ENCODE measurements at places on chromosomes 16 and 17.

DNA sequence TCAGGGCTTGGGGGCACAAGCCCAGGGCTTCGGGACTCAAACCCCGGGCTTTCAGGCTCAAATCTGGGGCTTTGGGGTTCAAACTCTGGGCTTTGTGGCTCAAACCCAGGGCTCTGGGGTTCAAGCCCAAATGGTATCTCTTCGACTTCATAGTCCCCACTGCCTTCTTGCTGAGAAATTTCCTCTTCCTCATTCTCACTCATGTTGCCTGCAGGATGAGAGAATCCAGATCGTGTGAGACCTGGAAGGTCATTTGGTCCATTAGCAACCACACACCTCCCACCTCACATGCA lies 576 bp downstream of the ZNF768 start:
- no peak for DNase-seq
- H3K4me3 ChIP-seq, result peak overlapping the region; percentile 94
- peaks cover 5% of the 10 kb centered on the region for H3K36me3 ChIP-seq
- peaks cover 18% of the 10 kb centered on the region for H3K4me1 ChIP-seq
- peaks cover 3% of the 10 kb centered on the region for H3K27me3 ChIP-seq

- no peak overlapping the region for H3K4me3 ChIP-seq
- H3K36me3 ChIP-seq, result peaks cover 21% of the 10 kb centered on the region
- H3K27ac ChIP-seq, result peak overlapping the region; percentile 77
- H3K27me3 ChIP-seq, result peaks cover 7% of the 10 kb centered on the region
- H3K4me1 ChIP-seq, result peaks cover 22% of the 10 kb centered on the region
These were observed 22.3 kb downstream of the BAIAP2 start for GRCh38 chr17:81057079-81057730.

- peaks cover 5% of the 10 kb centered on the region for H3K36me3 ChIP-seq
- DNase-seq, result no peak
- H3K27me3 ChIP-seq, result peaks cover 8% of the 10 kb centered on the region
- peaks cover 2% of the 10 kb centered on the region for H3K4me1 ChIP-seq
- no peak overlapping the region for H3K27ac ChIP-seq
These were observed 18.1 kb downstream of the ENDOV start for GRCh38 chr17:80432961-80433550.

DNA sequence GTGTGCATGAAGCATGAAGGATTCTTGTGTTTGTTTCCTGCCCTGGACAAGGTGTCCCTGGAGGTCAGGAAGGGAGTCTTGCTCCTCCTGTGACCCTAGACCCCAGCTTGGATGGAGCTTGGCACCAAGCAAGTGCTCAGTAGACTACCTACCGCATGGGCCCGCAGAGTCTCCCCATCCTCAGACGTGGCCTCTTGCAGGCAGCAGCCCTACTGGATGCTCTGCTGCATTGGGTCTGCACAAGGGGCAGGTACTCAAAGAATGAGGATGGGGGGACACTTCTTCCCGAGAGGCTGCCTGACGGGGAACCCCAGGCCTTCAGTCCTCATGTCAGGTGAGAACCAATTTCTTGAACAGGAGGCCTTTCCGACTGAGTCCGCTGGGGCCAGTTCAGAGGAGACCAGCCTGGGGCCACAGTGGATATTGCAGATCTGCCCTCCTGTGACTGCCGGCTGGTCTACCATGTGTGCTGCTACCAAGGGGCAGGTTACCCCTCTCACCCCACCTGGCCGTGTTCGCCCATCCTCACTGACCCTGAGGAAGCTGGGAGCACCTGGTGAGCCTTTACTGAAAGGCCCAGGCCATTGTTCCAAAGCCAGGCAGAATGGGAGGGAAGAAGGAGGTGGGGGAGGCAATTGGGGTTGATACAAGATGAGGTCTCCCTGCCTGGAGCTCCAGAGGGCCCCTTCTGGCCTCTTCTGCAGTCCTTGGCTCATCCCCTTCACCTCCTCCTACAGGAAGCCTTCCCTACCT lies 206.3 kb downstream of the RAB11FIP4 start:
- H3K36me3 ChIP-seq, result peaks cover 13% of the 10 kb centered on the region
- no peak overlapping the region for H3K4me3 ChIP-seq
- DNase-seq, result no peak

DNA sequence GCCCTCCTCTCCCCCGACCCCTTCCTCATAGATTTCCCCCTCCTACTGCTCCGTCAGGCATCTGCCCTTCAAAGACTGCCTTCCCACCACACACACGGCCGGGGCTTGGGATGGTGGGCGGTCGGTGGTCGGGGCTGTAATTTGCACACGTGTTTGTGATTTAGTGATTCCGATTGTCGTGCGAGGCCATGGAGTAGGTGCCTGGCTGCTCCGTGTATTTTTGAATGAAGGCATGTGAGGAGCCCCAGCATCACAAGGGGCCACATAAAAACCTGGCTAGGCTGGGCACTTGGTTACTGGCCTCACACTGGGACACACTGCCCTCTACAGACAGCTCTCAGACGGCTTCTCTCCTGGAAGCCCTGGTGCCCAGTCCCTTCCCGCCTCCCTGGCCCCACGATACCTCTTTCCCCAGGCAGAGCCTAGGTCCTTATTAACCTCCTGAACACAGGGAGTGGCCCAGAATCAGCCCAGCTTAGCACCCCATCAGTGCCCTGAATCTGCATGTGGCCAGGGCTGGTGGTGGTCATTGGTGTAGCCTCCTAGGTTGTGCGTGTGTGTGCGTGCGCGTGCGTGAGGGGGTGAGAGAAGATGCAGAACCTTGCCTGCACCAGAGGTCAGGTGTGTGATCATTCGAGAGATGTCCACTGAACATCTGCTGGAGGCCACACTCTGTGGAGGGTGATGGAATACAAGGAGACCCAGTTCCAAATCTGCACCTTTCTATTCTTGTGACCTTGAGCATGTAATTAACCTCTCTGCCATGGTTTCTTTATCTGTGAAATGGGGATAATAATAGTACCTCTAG lies 1.3 kb upstream of the SOCS1 start:
- H3K4me1 ChIP-seq, result peaks cover 4% of the 10 kb centered on the region
- H3K27me3 ChIP-seq, result peaks cover 11% of the 10 kb centered on the region
- no peaks in the 10 kb centered on the region for H3K36me3 ChIP-seq
- no peak overlapping the region for H3K27ac ChIP-seq

- H3K27ac ChIP-seq, result peak overlapping the region; percentile 67
- H3K4me3 ChIP-seq, result peak overlapping the region; percentile 93
- peaks cover 33% of the 10 kb centered on the region for H3K4me1 ChIP-seq
These were observed 674 bp downstream of the ZNF821 start for GRCh38 chr16:71883168-71883848.

DNA sequence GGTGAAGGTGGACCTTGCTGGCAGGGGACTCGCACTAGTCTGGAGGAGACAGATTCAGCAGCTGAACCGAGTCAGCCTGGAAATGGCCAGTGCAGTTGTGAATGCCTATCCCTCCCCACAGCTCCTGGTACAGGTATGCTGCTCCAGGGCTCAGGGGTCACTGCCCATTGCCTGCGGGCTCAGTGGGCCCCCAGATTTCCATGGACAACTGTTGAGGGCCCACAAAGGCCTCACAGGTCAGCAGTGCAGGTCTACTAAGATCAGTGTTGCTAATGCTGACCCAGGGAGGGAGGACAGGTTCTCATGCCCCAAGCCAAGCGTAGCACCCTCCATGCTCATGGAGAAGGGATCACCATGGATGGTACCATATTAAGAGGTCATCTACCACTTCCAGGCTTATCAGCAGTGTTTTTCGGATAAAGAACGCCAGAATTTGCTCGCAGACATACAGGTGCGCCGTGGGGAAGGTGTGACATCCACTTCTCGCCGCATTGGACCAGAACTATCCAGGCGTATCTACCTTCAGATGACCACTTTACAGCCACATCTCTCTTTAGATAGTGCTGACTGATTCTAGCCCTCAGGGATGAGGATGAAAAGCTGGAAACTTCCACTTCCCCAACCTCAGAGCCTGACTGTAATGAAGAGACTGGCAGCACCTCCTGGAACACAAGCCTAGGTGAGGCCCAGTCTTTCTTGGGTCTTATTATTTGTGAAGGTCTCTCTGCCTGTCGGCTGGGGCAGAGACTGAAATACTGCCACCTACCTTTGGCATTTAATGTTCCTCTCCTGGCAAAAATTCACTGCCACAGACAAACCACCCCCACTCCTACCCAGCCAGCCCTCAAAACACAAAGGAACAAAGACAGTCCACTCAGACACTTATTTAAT lies 7.6 kb downstream of the EME1 start:
- no peak for DNase-seq
- peaks cover under 1% of the 10 kb centered on the region for H3K4me1 ChIP-seq
- no peak overlapping the region for H3K4me3 ChIP-seq
- H3K27me3 ChIP-seq, result no peaks in the 10 kb centered on the region
- no peak overlapping the region for H3K27ac ChIP-seq

DNA sequence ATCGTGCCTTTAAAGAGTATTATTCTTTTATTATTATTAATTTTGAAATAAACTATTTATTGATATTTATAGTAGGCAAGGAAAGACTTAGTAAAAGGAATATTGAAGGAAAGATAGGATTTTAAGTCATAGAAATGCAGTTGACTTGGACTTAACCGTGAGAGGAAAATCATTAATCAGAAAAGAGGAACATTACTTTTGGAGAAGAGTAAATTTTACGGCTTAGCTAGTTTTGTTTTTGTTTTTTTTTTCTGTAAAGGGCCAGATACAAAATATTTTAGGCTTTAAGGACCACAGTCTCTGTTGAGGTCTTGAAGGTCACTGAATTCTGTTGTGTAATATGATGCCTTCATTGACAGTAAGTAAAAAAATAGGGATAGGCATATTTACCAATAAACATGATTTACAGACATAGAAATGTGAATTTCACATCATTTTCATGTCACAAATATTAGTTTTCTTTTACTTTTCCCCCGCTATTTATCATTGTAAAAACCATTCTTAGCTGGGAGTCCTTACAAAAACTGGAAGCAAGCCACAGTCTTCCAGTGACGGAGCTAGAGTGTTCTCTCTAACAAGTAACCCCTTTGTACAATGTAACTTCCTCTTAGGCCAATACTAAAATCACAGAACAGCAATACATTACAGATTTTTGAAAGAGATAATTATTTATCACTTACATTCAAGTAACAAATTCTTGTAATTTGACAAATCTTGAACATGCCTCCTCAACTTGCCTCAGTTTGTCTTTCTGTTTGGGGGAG lies 2.3 kb upstream of the KCNJ16 start:
- H3K27me3 ChIP-seq, result peaks cover 1% of the 10 kb centered on the region
- H3K4me3 ChIP-seq, result no peak overlapping the region
- H3K27ac ChIP-seq, result no peak overlapping the region

DNA sequence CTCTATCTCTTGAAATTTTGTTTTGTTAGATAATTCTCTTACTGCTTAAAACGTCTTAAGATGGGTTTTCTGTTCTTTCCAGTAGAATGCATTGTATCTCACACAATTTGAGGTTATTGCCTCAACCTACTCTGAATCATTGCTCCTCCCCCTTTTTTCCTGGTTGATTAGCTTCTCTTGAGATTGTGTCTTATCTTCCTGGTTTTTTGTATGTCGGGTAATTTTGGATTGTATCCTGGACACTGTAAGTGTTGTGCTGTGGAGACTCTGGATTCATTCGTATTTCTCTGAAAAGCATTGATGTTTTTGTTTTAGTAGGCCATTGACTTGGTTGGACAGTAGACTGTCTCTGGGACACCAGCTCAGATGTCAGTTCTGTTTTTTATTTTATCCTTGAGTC lies 26.1 kb downstream of the PRKCB start:
- H3K27ac ChIP-seq, result no peak overlapping the region
- peaks cover 31% of the 10 kb centered on the region for H3K4me1 ChIP-seq
- H3K27me3 ChIP-seq, result peaks cover 7% of the 10 kb centered on the region

DNA sequence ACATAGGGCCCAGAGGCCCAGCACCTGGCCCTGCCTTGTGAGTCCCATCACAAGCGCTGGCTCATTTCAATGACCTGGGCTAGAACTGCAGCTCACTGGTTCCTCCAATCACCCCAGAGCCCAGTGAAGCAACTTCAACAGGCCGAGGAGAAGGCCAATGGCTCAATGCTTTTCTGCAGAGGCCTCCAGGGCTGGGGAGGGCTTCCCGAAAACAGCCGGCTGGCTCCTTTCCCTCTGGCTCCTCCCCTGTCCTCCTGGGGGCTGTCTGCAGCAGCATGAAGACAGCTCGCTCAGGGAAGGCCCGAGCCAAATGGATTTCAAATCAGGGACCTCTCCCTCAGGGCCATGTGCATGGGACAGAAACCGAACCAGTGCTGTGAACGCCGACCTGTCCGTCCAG lies 121.6 kb downstream of the ZNF423 start:
- peaks cover 28% of the 10 kb centered on the region for H3K36me3 ChIP-seq
- DNase-seq, result no peak
- H3K4me3 ChIP-seq, result no peak overlapping the region

DNA sequence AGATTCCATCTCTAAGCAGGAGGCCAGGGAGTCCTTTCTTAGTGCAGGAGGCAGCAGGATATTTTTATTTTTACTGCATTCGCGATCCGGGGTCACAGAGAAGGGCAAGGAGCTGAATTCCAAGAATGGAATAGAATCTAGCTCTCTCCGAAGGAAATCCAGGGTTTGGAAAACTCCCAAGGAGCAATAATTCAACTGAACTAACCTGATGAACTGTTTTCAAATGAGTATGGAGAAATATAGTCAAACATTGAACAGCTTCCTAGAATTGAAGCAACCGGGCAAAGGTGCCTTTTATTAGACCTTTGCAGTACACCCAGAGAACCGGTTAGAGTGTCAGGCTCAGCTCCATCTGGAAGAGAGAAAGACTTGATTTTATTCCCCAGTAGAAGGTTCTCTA lies 120.7 kb upstream of the MAF start:
- H3K4me1 ChIP-seq, result no peaks in the 10 kb centered on the region
- no peaks in the 10 kb centered on the region for H3K36me3 ChIP-seq
- no peak overlapping the region for H3K27ac ChIP-seq
- no peaks in the 10 kb centered on the region for H3K27me3 ChIP-seq
- H3K4me3 ChIP-seq, result no peak overlapping the region
- no peak for DNase-seq

GRCh38 chr16:84379709-84380362 lies 11.5 kb downstream of the ATP2C2 start:
- no peak overlapping the region for H3K27ac ChIP-seq
- no peaks in the 10 kb centered on the region for H3K36me3 ChIP-seq
- H3K27me3 ChIP-seq, result peaks cover 3% of the 10 kb centered on the region
- H3K4me1 ChIP-seq, result peaks cover 16% of the 10 kb centered on the region

GRCh38 chr17:76442341-76443338 lies 10.3 kb downstream of the UBE2O start:
- DNase-seq, result no peak
- H3K4me1 ChIP-seq, result peaks cover 52% of the 10 kb centered on the region
- peak overlapping the region; percentile 37 for H3K27ac ChIP-seq
- peaks cover 10% of the 10 kb centered on the region for H3K36me3 ChIP-seq

DNA sequence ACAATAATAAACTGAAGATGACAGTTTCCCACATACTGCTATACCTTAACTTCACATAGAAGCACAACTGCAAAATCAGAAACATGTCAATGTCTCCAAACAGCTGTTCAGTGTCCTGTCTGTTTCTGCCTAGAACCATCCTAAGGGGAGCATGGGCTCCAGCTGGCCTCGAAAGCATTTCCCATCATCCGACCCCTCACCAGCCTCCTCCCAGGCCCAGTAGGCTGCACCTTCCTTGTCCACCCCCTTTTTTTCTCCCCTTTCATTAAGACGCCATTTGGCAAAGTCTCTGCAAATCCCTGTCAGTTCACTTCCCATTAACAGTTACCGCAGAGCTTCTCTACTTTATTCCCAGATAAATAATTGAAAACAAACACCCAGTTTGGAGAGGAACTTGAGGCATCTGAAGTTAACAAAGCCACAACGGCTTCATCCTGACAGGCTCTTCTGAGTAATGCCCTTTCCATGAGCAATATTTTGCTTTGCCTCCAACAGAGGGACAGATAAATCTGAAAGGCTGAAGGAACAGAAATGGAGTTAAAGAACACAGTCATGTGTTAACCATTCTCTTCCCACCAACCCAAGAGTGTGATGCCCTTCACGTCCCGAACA lies 65.3 kb downstream of the SLC39A11 start:
- DNase-seq, result no peak
- no peaks in the 10 kb centered on the region for H3K36me3 ChIP-seq
- H3K4me3 ChIP-seq, result no peak overlapping the region
- H3K27ac ChIP-seq, result no peak overlapping the region
- no peaks in the 10 kb centered on the region for H3K4me1 ChIP-seq

Measured in endothelial cell (in vitro differentiated cells).